ENCODE measurements at places on chromosomes 2 and 18.

GRCh38 chr2:122105171-122105876, 349.9 kb downstream of the TSN start:
- no peak for DNase-seq

- DNase-seq: no peak
Observed at GRCh38 chr2:17441055-17441771, 77.0 kb downstream of the RAD51AP2 start.

DNA sequence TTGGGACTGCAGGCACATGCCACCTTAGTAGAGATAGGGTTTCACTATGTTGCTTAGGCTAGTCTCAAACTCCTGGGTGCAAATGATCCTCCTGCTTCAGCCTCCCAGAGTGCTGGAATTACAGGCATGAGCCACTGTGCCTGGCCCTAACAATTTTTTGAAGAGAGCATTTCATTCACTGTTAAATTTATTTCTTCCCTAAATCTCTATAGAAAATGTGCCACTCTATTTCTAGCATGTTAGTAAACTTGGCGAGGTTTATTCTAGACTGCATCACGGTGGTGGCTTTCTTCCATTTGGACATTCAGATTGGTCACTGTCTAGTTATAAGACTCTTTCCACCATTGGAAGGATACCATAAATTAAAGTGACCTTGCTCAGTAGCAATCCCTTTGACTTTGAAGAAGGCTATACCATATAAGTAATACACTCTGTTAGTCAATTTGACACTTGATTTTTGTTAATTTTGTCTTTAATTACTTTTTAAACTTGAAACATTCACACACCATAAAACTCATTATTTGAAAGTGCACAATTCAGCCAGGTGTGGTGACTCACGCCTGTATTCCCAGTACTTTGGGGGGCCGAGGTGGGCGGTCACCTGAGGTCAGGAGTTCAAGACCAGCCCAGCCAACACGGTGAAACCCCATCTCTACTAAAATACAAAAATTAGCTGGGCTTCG, 16.2 kb downstream of the DDX1 start:
- no peak for DNase-seq

DNA sequence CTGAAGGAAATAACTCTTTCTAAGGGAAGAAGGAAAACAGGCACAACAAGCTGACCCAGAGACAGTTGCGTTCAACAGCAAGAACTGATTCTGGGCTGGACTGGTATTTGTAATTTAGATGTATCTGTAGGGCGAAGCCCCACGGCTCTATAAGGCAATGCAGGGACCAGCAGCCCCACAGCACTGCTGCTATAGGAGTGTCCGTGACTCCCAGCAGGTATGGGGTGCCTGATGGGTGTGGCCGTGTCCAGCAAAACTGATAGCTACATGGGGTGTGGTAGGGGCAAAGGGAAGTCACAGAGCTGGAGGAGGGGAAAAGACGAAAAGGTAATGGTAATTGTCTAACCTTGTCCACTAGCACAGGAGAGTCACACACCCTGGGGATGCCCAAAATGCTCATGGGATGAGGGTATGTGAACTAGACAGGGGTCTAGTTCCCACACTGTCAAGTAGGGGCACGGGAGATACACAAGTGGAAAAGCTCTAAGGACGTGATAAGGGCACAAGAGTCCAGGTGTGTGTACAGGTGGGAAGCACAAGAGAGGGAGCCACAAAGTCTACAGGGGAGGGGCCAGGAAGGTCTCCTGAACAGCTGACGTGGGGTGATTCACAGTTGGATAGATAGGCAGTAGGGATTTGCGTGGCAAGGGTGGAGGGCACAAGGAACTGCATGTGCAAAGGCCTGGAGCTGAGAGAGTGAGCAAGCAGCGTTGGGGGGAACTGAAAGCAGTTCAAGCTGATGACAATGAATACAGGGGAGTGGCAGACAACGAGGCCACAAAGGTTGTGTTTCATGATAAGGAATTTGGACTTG, 48.5 kb upstream of the ASPRV1 start:
- no peak for DNase-seq

- DNase-seq: no peak
Observed at GRCh38 chr2:51673628-51674027, 641.7 kb upstream of the NRXN1 start.

- no peak for DNase-seq
Observed at GRCh38 chr2:197677483-197677882, 2.1 kb upstream of the RFTN2 start.

GRCh38 chr2:29061616-29062015, 12.7 kb downstream of the PCARE start:
- no peak for DNase-seq

DNA sequence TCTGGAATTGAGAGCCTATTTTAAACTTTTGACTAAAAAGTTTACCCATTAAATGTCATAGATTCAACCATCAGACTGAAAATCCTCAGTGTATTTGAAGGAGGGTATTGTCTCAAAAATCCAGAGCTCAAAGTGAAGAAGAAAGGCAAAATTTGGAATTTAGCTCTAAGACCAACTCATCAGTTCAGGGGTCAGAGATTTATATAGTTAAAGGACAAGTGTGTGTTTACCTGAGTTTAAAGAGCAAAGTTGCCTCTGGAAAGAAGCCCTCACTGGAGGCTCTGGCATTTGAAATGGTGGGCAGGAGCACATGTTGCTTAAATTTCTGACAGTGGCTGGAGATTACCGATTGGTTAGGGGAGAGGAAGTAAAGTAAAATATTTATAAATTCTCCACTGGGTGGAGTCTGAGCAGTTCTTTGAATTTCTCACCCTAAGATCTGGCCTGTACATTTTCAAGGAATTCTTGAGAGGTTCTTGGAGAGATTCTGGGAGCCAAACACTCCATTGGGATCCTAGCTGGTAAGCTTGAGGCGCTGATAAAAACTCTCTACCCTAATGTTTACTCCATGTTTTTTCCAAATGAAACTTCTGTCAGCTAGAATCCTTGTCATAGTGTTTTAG, at the start of gene KYNU:
KYNU (plus strand) TSS at position 449 of the 623 bp plus-strand sequence. CDS start 7,704 bp downstream, outside the sequence.
- DNase-seq: no peak

GRCh38 chr2:218959141-218959731, at the start of gene CDK5R2:
Gene CDK5R2 (plus strand): TSS chr2:218959666. CDS start chr2:218959821, 155 bp downstream.
- peak; percentile 76 for DNase-seq

GRCh38 chr2:203782262-203782976, 76.0 kb downstream of the CD28 start:
- peak; percentile 8 for DNase-seq

GRCh38 chr2:206071807-206072206, 14.2 kb downstream of the INO80D start:
- no peak for DNase-seq

GRCh38 chr2:143745060-143745459, 615.8 kb downstream of the ARHGAP15 start:
- no peak for DNase-seq

- no peak for DNase-seq
Observed at GRCh38 chr18:31603315-31603714, 11.6 kb downstream of the TTR start.

DNA sequence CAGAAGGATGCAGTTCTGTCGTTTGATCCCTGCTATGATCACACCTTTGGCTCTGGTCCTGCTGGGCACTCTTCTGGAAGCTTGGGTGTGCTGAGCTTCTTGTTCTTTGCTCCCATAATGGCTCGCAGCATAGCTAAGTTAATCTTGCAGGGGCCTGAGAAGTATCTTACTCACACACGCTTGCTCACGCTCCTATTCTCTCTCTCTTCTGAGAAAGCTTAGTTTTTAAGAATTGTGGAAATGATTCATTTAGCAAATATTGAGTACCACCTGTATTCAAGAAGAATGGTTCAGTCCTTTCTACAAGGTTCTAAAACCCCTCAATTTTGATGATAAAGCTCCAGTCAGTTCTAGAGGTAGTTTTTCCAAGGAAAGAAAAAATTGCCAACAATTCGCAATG, 40.6 kb downstream of the XRCC5 start:
- no peak for DNase-seq

- no peak for DNase-seq
Observed at GRCh38 chr18:60599267-60599666, 226.7 kb upstream of the MC4R start.

DNA sequence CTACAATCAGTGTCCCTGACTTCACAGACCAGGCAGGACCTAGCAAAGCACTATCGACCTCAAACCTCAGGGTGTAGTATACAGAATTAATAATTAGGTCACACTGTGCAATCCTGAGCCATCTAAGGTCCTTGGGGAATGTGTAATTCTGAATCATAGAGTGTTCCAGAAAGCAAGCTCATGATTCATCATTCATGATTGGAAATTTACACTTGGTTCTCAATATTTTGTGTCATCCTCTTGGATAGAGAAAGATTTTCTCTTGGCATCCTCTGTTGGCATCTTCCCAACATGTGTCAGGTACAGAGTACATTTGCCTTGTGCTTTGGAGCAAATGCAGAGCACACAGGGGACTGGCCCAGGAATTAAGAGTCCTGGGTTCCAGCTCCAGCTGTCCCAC, 245.0 kb upstream of the NT5C1B start:
- no peak for DNase-seq

DNA sequence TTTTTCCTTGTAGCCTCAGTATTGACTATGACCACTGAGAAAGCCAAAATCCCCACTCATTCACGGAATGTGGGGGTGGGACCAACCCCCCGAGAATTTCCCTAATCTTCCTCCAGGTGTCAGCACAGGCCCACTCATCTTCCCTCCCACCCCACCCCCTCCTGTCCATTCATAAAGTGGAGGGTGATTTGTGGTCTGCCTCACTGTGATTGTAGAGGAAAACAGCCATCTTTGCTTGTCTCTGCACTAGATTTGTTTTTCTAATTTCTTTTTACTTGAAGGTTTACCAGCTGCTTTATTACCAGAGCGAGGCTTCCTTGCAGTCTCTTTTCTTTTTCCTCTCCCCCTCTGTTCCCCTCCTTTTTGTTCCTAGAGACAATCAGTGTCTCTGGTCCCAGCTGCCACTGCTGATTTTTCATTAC, 171.8 kb downstream of the ICOS start:
- DNase-seq: no peak

GRCh38 chr2:171524018-171524401, 1.7 kb downstream of the CYBRD1 start:
- DNase-seq: no peak

DNA sequence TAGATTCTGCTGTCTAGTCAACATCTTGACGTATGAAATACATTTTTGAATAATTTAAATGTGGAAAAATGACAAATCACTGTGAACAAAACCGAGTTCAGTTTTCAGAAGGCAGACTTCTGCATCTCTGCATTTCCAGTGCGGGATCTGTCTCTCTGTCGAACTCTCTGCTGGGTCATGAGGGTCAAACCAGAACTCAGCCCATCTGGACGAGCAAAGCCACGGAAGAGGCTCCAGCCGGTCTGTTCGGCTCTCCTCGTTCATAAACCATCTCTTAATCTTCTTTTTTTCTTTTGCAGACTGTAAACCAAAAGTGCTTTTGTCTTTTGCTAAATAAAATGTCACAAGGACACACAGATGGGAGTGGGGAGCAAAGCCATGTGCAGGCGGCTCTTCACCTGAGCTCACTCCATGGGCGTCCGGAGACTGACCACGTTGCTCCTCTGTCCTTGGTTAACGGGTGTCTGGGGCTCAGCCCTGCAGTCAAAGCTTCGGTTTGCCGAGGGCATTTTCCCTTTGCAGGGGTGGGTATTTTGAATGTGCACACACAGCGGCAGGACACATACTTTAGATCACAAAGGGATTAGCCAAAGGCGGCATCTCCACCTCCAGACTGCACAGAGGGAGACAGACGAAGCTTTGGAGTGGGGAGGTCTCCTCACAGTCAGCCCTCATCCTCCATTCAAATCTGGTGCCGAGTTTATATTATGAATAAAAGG, 737.9 kb upstream of the SALL3 start:
- DNase-seq: no peak

GRCh38 chr18:45852631-45853030, 27.2 kb downstream of the SIGLEC15 start:
- DNase-seq: no peak

DNA sequence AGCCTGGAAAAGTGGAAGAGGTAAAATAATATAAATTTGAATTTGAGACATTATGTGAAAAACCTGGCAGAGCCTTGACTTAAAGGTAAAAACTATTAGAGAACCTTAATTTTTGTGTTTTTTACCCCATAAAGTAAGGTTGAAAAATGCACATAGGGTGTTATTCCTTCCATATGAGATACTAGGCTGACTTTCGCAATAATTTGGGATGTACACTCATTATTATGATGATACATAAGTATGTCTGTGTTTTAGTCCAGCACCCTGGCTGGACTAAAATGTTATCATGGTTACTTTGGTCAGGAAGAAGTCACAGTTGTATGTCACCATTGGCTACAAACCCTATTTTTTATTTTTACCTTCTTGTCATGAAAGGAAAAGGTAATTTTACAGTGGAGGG, 19.8 kb downstream of the NEMP2 start:
- no peak for DNase-seq

GRCh38 chr2:2332381-2332780, 1.3 kb upstream of the MYT1L start:
- DNase-seq: no peak

DNA sequence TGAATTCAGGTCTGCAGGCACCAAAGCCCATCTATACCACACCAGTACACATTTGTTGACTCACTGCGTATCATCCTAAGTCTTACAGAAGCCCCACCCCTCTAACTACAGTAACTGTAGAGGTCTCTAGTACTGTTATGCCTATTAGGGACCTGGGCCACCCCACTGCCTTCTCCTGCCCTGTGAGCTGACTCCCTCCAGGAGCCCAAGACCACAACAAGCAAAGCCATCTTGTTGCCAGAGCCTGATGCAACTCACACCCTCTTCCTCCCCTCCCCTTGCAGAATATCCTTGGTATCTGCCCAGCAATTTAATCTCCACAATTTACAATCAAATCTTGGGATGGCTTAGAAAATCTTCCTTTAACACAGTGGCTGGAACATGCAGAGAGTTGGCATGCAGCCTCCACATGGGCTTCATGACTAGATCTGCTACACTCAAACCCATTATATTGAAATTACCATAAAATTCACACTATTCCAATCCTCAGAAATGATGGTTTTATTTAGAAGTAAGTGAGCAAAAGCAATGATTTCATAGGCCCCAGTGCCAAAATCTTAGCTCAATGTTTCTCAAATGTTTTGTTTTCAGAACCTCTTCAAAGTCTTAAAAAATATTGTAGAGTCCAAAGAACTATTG, 17.7 kb upstream of the CYP1B1 start:
- no peak for DNase-seq

GRCh38 chr18:65755616-65756015, 4.8 kb downstream of the CDH7 start:
- no peak for DNase-seq

Data from NCI-H2081 treated with DMSO at 0.1 percent for 48 hours (cell line).